ENCODE measurements at places on chromosomes 5 and 9.

DNA sequence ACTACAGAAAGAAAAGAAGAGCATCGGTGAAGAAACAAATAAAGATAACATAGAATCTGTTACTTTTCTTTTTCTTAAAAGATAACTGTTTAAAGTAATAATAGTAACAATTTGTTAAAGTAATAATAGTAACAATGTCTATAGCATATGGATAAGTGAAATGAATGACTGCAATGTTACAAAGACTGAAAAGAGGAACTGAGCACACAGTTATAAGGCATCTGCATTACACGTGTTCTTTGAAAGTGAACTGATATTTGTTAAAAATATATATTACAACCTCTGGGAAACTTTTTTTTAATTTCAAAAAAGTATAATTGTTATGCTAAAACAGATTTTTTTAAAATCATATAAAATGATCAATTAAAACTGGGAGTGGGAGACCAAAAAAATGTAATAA is 88.4 kb upstream of the FST start:
- no peak for DNase-seq

DNA sequence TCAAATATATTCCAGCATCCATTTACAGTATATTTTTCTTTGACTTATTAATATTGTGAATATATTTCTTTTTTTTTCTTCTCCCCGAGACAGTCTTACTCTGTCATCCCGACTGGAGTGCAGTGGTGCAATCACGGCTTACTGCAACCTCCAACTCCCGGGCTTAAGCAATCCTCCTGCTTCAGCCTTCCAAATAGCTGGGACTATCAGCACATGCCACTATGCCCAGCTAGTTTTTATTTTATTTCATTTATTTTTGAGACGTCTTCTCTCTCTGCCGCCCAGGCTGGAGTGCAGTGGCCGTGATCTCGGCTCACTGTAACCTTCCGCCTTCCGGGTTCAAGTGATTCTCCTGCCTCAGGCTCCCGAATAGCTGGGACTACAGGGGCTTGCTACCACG is 7.4 kb upstream of the GLIPR2 start:
- no peak for DNase-seq

GRCh38 chr9:102950346-102950745 is 44.8 kb upstream of the CYLC2 start:
- DNase-seq = no peak

- no peak for DNase-seq
Observed at GRCh38 chr9:74358959-74359358, 138.2 kb upstream of the RORB start.

GRCh38 chr5:113682497-113683136 is 169.1 kb downstream of the YTHDC2 start:
- DNase-seq = no peak

DNA sequence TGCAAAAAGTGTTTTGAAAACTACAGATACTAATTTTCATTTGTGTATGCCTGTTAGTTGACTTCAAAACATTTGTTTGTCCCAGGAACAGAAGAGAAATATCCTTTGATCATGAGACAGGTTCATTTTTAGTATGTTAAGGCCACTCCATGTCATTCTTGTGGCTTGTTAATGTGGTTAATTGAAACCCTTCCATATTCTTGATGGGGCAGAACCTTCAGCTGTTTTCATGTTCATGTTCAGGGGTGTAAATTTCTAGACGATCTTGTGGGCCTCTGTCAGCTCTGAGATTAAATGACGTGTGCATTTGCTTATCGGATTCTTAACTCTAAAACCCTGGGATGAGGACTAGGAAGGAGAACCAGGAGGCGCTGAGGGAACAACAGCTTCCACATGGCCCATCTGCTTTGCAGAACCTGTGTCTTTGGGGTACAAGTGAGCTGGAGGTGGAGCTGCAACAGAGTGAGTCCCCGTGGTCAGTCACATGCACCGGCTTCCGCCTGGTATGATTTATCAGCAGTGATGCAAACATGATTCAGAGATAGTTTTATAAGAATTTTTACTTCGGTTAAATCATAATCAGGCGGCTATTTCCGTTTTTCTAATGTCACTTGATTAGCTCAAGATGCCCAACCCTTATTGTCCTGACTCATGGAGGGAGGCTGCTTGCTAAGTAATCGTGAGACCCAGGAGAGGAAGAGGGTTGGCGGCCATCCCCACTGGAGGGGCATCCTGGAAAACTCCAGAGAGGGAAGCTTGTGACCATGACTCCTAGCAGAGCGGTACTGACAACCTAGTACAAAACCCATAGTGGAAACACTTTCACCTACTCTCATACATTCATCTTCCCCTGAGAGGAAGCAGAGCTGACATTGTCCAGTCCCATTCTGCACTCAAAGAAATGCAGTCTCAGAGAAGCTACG is 138.4 kb downstream of the C9orf152 start:
- DNase-seq = peak; percentile 69

DNA sequence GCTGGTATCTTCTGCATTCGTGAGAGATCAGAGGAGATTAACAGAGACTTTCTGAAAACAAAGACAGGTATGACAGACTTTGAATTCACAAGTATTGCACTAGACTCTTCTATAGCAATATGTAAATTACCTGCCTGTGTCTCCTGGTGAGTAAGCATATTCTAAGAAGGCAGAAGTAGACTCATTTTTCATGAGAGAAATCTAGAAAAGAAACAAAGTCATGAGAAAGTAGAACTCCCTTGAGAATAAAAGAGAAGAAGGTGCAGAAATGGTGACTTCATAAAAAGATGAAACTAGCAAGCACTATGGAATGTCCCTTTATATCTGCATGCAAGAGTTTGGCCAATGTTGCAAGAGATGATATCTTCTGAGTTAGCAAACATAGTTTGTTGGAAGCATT is 419.8 kb downstream of the DMRT2 start:
- no peak for DNase-seq

GRCh38 chr9:99371376-99371775 is 149.3 kb downstream of the SEC61B start:
- DNase-seq = no peak

Measured in upper lobe of right lung (tissue), 1 donor.